ENCODE measurements at places on chromosomes 7 and 10.

DNA sequence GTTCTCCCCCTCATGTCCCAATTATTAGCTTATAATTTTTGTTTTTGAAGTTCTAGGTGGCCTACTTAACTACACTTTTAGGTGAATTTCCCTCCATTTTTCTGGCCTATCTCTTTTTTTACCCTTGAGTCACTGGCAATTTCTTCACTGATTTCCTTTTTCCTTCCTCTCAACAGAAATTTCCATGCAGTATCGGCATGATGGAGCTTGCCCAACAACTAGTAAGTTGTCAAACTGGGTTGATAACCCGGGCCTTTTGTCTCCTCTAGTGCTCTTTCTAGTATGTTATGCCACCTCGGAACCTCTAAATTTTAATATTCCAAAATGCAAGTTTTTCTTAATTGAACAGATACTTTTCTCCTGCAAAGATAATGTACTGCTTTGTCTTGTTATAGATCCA, 147.1 kb downstream of the MLLT10 start:
- DNase-seq, result no peak

- DNase-seq, result no peak
Observed at GRCh38 chr10:112875476-112876267, 74.4 kb upstream of the TCF7L2 start.

DNA sequence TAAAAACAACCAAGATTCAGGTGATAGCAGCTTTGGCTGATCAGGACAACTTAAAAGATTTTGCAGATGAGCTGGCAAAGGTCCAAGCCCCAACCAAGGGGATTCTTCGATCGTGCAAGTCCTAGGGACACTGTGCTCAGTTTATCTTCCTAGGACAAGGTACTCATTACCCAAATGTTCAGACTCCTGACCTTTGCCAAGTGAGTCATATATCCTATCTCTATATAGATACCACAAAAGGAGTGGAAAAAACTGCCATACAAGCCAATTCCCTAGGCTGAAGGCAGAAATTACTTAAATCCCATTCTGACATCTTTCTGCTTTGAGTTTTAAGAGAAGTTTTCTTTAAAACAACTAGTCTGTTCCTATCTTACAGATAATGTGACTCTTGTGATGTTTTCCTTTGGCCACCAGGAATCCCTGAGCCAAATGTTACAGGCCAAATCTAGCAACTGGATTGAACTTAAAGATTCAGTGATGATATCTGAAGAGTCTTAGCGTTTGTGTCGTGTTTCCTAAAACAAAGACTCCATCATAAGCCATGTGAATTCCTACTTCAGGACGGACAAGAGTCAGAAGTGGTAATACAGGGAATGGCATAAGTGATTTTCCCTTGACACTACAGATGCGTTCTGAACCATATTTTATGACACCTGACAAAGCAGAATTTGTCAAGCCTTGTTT, 142.6 kb upstream of the ASAH2 start:
- no peak for DNase-seq

GRCh38 chr7:143285806-143286521, 1.2 kb downstream of the TMEM139 start:
- no peak for DNase-seq

DNA sequence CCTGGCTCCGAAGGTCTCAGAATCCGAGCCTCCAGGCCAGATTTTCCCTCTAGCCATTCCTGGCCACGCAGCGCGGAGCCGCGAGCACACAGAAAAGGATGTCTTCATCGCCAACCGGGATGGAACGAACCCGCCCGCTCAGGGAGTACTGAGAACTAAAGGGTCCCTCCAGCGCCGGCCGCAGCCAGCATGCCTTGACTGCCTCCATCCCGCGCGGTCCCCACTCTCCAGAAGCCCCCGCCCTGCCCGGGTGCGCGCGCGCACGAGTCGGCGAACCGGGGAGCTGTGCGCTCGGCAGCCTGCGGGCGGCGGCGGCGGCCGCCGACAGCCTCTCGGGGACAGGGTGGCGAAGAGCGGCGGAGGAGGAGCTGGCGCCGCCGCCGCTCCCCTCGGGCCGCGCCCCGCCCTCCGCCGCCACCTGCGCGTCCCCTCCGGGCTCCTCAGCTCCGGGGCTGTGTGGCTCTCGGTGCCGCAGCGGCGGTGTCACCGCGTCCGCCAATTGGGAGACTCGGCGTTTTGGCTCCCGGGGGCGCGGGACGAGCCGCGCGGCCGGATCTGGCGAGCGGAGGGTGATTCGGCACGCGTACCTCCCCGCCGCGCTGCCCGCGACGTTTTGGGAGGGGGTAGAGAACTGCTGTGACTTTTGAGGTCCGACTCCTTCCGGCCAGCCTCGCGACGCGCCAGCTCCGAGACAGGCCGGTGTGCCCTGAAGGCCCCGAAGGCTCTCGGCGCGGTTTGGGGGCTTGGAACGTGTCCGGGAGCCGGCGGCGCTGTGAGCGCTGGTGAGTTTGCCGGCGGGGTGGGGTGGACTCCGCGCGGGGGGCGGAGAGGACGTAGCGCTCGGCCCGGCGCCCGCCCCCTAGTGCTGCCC, 453 bp upstream of the GALNT17 start:
- peak; percentile 96 for DNase-seq

DNA sequence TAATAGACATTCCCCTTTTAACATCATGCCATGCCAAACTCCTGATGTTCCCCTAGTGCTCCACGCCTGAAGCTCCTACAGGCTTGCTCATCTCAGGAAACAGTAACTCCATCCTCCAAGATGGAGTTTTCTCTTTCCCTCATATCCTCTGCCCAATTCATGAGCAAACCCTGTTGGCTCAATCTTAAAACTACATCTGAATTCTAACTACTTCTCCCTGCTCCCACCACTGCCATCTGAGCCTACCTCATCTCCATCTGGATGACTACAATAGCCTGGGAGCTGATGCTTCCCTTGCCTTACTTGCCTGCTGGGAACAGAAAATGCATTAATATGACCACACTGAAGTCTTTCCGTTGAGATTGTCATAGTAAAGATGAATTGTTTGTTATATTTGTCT, 271.7 kb upstream of the MKLN1 start:
- peak; percentile 39 for DNase-seq

GRCh38 chr7:78052112-78052511, 253.5 kb downstream of the PHTF2 start:
- DNase-seq, result peak; percentile 60

DNA sequence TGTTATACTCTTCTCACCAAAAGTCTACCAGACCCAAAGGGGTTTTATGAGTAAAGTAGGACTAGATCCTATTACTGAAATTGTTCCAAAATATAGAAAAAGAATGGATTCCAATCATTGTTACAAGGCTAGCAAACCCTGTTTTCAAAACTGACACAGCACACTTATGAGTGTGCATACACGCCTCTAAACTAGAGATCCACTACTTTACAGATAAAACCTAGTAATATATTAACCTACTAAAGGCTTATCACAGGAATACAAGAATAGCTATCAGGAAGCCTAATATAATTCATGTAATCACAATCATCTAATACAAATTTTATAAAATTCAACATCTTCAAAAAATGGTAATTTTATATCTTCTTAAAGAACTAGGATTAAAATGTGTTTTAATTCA, 52.2 kb downstream of the ERCC6 start:
- DNase-seq, result no peak

- peak; percentile 30 for DNase-seq
Observed at GRCh38 chr7:36487756-36488336, 98.2 kb downstream of the ANLN start.

- no peak for DNase-seq
Observed at GRCh38 chr10:129637010-129637409, 170.0 kb downstream of the MGMT start.

DNA sequence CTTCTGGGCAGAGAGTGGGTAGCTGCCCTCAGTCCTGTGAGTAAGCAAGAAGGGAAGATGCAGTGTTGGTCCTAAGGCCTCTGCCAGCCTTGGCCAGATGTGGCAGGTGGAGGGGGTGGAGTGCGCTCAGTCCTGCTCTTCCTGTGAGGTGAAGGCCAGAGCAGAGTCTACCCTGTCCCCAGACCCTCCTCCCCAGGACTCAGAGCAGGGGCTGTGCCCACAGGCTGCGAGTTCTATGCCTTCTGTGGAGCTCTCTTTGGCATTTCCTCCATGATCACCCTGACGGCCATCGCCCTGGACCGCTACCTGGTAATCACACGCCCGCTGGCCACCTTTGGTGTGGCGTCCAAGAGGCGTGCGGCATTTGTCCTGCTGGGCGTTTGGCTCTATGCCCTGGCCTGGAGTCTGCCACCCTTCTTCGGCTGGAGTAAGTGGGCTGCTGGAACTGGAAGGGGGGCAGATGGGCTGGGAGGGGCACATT, 4.0 kb downstream of the OPN4 start:
- DNase-seq, result peak; percentile 34

- DNase-seq, result peak; percentile 61
Observed at GRCh38 chr10:59905066-59905730, 1.2 kb downstream of the CCDC6 start.
